SW 1271 (cell line): ENCODE measurements at places on chromosomes 3 and 15.
A peak's percentile ranks its signal among the peaks of the same experiment; 100 is the strongest.

- DNase-seq, result no peak
Measured at GRCh38 chr3:107377151-107377550, at the start of gene CCDC54. Gene CCDC54, plus strand, starts transcription at chr3:107377439. Its CDS starts 149 bp downstream, at chr3:107377588.

DNA sequence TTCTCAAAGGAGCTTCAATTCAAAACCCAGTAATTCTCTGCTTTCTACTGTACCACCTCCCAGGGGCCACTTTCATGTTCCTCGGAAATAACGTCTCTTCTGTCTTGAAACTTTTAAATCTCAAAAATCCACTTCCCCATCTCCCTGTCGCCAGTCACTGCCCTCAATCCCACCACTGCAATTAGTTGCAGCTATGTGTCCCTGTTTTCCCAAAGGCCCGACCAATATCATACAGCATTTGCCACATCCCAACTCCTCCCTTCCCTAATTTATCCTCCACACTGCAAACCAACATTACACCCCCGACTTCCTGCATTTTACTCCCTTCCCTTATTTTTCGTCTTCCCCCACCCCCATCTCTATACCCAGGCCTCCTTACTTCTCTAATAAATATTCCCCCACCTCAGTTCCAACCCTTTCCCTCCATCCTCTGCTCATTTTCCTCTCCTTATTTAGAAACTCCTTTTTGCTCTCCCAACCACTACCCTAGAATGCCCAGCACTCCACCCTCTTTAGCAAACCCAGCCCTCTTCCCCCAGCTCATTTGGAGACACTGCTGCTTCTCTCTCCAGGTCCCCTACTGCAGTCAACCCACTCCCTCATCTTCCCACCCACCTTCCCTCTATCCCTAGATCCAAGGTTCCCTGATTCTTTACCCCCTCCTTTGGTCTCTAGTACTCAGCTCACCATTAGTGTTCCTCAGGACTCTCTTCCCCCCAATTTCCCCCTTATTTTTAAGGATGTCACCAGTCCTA lies 1.1 kb downstream of the NPTN start:
- peak; percentile 49 for DNase-seq

DNA sequence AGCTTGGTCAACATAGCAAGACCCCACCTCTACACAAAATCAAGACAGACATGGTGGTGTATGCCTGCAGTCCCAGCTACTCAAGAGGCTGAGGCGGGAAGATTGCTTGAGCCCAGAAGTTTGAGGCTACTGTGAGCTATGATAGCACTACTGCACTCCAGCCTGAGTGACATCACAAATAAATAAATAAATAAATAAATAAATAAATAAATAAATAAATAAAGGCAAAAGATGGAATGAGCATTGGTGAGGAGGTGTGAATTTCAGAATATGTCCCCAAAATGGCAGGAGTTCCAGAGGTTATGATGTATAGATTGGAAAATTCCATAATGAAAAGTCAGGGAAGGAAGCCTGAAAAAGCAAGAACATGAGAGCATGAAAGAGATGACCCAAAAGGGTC lies 249.9 kb downstream of the MEX3B start:
- DNase-seq, result no peak

DNA sequence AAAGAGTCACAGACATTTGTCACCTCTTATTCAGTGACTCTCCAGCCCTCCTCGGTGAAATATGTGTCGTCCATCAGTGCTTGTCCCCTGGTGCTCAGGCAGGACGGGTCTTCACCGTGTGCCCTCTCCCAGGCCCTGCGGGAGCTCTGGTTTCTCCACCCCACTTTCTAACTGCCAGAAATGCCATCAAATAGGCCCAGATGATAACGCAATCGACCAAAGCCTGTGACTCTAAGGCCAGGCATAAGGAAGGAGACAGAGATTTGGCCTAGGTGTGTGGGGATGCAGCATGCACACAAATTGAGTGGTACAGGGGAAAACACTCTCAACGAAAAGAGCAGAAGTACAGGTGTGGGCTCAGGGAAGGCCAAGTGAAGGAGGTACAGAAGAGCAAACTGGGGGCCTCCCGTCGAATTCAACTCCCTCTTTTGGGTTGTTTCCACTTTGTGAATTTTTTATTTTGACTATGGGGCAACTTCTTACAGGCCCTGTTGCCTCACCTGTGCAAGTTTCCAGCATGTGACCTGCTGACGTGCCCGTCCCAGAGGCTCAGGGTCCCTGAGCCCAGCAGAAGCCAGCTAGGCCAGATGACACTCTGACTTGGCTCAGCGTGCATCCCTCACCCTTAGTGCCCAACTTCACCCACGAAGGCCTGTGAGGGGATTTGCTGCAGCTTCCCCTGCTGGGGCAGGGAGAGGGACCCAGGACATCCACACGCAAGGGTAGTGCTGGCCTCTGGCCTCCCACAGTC lies 4.7 kb downstream of the NUP210 start:
- no peak for DNase-seq

DNA sequence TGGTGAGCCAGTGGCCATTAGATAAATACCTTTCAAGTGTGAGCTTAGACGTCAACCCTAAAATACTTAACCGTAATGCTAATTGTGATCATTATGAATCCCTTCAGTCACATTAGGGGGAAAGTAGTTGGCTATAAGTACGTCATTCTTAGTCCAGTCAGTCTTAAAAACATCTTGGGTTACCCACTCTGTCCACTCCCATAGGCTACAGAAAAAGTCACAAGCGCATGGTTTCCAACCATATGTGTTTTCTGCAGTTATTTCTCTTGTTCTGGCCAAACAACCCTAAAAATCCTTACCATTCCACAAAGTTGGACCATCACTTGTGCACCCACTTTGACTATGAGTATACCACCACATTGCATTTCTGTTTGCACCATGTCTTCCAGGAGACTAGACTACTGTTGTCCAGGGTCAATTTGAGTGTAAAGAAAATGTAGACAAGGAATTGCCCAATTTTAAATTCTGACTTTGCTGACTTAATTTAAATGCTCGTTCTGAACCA lies 3.3 kb downstream of the RPL15 start:
- no peak for DNase-seq

DNA sequence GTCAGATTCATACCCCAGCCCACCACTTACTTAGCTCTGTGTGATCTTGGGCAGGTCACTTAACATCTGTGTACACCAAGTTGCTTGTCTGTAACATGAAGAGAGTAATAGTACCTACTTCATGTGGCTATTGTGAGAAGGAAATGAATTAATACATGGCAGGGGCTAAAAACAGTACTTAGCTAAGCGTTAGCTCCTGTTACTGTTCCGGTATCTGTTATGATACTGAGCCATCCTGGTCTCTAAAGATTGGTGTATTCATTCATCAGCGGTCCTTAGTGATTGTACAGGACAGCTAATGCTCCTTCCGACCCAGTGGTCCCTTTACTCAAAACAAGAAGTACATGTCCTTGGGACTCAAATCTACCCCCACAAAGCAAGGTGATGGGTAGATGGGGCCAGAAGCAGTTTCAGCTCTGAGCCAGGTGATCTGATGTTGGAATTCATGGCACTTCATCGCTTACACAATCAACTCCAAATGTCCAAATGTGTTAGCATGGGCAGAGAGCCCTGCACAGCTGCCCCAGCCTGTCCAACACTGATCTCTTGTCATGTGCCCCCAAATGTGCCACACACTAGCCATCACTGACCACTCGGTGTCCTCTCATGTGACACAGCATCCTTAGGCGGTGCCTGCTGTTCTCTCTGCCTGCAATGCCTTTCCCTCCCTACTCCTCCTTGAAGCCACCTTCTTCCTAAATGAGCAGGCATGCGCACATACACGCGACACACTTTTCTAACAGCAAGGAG lies 84.1 kb downstream of the RARB start:
- DNase-seq, result no peak

DNA sequence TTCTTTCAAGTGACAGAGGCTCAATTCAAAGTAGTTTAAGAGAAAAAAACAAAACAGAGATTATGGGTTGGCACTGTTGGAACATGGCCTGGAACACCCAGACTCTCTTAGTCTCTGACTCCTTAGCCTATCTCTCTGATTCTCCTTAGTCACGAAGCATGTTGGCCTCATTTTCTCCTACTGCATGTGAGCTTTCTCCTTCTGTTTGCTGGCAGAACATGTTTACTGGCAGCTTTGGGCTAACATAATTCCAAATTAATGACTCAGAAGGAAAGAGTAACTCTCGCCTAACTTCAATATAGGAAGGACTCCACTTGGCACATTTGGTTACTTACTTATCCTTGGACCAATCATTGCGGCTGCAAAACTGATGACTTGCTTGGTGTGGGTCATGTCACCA lies 21.7 kb upstream of the CCDC39 start:
- no peak for DNase-seq

GRCh38 chr15:66786708-66787488 lies 84.9 kb downstream of the SMAD6 start:
- DNase-seq, result no peak

DNA sequence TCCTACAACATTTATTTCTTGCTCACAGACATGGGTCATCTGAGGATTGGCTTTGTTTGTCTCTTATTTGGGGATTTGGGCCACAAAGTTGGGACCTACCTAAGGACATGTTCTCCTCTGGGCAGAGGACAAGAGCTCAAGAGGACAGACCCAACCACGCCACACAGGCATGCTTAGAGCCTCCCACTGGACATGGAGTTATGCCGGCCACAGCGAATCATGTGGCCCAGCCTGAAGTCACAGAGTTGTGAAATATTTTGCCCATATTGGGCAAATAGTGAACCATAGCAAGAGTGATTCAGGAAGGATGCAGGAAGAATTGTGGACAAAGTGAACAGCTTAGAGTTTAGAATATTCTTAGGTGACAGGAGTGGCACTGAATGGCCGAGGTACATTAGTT lies 9.9 kb downstream of the TRAK1 start:
- no peak for DNase-seq

DNA sequence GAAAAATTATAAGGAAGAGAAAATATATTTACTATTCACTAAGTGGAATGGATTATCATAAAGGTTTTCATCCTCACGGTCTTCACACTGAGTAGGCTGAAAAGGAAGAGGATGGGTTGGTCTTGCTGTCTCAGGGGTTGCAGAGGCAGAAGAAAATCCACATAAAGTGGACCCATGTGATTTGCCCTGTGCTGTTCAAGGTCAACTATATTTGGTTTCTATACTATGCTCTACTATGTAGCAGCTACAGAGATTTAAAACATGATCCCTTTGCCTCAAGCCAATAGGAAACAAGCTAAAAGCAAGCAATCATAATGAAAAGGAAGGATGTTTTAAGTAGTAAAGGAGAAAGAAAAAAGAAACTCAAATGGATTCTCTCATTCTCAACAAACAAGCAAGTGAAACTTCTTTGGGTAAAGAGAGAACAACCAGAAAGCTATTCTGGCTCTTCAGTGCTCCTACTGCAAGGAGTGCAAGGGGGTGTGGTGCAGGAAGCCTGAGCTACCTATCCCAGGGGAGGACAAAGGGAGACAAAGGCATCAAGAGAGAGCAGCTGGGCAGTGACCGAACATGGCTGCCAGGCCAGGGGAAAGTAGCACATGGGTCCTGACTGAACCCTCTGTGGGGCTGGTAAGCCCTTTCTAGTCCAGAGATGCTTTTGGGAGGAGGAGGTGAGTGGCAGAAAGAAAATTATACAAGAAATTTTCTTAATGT lies 35.9 kb downstream of the SFMBT1 start:
- no peak for DNase-seq

DNA sequence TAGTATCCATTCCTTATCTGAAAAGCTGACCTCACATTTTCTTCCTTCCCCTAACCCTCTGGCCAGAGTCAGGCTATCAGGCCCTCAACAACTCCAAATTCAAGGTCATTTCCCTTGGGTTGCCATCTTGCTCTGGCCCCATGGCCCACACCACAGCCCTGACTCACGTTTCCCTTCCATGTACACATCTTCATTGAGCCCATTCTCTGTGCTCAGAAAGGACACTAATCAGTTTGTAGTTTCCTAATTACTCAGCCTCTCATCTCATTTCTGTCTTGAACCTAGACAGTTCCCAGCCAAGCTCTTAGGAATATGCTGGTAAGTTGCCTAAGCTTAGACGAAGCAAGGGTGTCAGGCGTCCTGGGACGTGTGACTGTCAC lies 14.9 kb downstream of the TGM5 start:
- DNase-seq, result no peak

GRCh38 chr3:52820736-52821135 lies 9.7 kb downstream of the ITIH4 start:
- no peak for DNase-seq

- DNase-seq, result no peak
Measured at GRCh38 chr15:33913459-33913858, 54.8 kb upstream of the CHRM5 start.

GRCh38 chr3:132167870-132168269 lies 133.1 kb upstream of the CPNE4 start:
- DNase-seq, result no peak

- no peak for DNase-seq
Measured at GRCh38 chr15:50890751-50891150, 17.7 kb upstream of the AP4E1 start.
